Lower leg skin (tissue), 4 donors: ENCODE measurements at places on chromosomes 5 and 9. TPM values are rescaled to one million over a fixed set of nuclear protein-coding genes. Genes with fewer than 3 reads are reported as not detected.

The TSSK1B gene
- total RNA-seq = 0.42 TPM

GRCh38 chr9:36893184-36893583 is 140.9 kb downstream of the PAX5 start:
- DNase-seq = no peak

The PLK2 gene
- total RNA-seq = 138 TPM

GRCh38 chr5:178683783-178684182 is 46.7 kb downstream of the ZNF354A start:
- no peak for DNase-seq

The BRINP1 gene
- total RNA-seq = not detected

The MYOZ3 gene
- not detected for total RNA-seq

The PRSS3 gene
- total RNA-seq = 84.0 TPM

The KCTD16 gene
- not detected for total RNA-seq

GRCh38 chr5:64767959-64768357 is 533 bp downstream of the SREK1IP1 start:
- DNase-seq = no peak

The ZCCHC7 gene
- total RNA-seq = 12.2 TPM

DNA sequence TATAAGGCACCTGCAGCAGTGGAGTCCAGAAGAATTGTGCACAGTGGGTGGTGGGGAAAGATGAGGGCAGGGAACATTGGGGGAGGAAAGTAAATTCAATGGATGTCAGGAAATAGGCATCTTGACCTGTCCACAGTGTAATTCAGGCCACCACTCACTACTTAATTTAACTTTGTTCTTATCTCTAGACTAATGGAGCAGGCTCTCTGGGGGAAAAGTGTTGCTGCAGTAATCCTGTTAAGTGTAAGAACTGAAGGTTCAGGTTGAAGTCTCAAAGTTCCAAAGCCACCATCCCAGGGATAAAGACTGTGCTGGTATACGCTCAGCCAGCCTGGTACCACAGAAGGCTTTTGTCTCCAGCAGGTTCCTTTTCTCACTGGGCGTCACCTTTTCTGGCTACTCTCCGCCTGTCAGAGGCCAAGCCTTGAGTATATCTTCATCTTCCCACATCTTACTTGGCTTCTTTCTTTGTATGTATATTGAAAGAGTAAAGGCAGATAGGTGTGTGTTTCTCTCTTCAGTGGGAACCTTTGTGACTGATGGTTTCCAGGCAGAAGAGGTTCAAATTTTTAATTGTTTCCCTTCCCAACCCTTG is 150.9 kb upstream of the DMRT1 start:
- no peak for DNase-seq

GRCh38 chr5:133247881-133248624 is 196.2 kb downstream of the HSPA4 start:
- DNase-seq = no peak

DNA sequence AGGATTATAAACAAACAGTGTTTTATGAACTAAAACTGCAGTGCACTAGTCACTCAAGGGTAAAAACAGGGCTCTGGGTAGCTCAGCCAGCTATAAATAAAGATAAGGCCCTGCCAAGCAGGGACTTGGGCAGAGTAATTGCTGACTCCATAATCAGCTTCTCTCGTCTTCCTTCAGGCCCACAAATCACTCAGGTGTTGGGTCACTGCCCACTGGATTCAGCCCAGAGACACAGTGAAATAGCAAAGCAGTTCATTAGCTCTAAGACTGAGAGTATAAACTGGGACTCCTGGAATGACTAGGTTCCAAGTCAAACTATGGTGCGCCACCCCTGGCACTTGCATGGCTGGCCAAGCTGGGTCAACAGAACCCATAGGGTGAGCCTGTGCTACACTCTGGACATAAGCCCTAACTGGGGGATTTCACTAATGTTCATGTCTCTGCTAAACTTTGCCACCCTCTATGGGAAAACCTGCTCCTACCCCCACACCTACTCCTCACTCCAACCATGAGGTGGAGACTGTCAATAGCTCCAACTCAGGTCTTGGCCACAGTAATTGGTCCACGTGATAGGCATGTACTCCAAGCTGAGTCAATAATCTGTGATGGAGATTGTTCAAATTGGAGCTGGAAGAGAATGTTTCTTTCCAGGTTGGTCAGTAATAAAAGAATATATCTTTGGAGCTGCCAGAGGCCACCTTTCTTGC is 158.5 kb downstream of the SLIT3 start:
- DNase-seq = peak; percentile 53

GRCh38 chr9:75626860-75627259 is 263.6 kb upstream of the PCSK5 start:
- no peak for DNase-seq

DNA sequence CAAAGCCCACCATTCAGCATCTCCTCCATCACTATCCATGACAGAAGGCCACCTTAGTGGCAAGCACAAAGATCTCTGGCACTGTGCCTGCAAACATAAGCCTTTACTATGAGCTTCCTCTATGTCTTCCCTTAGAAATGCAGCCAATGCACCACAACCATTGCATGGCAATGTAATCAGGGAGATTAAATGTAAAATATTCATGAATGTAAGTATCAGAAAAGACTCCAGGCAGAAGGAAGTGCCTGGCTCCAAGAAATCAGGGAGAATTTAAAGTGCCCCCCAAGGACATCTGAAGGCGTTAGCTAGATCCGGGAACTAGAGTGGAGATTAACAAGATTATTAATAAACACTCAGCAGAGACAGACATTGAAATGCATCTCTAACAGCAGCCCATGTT is 32.5 kb upstream of the MYORG start:
- DNase-seq = no peak

- DNase-seq = no peak
Observed at GRCh38 chr5:73902327-73903051, 276.5 kb downstream of the ARHGEF28 start.

GRCh38 chr5:53318303-53318702 is 162.1 kb upstream of the FST start:
- DNase-seq = no peak

GRCh38 chr9:79054500-79054899 is 517.3 kb upstream of the TLE4 start:
- DNase-seq = no peak

- DNase-seq = no peak
Observed at GRCh38 chr9:130845901-130846481, 10.9 kb downstream of the ABL1 start.

DNA sequence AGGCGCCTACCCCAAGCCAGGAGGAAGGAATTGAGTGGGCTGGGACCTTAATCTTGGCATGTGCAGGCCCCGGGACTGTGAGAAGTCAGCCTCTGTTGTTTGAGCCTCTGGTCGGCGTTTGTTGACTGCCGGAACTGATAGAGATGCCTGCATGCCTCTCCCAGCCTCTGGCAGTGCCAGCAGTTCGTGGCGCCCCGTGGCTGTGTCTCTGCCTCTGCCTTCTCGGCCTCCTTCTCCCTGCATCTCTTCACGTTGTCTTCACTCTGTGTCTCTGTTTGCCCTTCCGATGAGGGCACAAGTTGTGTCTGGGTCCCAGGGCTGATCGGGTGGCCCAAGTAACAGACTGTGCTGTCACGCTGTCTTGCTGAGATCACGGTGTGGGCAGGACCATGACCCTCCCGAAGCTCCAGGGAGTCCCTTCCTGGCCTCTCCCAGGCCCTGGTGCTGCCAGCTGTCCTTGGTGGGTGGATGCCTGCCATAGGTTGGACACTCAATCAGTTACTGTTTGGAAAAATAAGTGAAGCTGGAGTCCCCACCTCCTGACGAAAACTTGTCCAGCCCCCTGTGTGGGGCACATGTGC is 133.5 kb upstream of the LPCAT1 start:
- DNase-seq = peak; percentile 10

The NR5A1 gene
- 0.15 TPM for total RNA-seq

DNA sequence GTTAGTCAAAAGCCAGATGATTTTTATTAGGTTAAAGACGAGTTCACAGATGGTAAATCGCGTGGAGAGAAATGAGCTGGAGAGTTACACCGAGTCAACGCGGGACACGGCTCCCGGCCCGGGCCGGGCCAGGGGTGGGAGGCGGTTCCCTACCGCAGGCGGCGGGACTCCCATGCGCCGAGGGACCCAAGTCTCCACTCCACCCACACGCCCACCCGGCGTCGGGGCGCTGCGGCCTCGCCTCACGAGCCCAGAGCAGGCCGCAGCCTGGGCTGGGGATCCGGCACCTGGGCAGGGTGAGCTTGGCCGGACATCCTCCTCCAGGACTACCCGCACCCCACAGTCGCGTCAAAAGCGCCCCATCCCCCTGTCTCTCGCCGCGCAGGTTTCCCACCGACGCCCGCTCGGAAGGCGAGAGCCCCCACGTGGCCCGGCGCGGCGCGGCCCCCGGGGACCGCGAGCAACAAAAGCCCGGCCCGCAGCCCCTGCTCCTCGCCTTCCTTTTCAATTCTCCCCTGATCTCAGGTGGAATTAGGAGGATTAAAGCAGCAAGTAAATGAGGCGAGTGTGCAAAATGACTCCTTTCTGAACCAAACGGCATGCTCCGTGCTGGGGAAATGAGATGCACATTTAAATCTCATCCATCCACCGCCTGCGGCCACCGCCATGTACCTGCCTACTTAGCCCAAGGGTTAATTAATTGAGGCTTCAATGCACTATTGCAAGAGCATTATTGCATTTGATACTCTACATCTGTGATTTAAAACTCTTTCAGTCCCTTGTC is 196.5 kb upstream of the TBCA start:
- no peak for DNase-seq

The ANGPTL2 gene
- total RNA-seq = 18.1 TPM

- no peak for DNase-seq
Observed at GRCh38 chr5:67093279-67093678, 103.3 kb downstream of the CD180 start.

The TMEM171 gene
- 1.5 TPM for total RNA-seq

GRCh38 chr5:142643634-142644033 is 42.3 kb downstream of the FGF1 start:
- no peak for DNase-seq

The SLC26A2 gene
- total RNA-seq = 18.8 TPM
